Activated CD8-positive, alpha-beta memory T cell treated with anti-CD3 and anti-CD28 coated beads for 1 hour (primary cell): ENCODE measurements at places on chromosomes 5 and 9.

DNA sequence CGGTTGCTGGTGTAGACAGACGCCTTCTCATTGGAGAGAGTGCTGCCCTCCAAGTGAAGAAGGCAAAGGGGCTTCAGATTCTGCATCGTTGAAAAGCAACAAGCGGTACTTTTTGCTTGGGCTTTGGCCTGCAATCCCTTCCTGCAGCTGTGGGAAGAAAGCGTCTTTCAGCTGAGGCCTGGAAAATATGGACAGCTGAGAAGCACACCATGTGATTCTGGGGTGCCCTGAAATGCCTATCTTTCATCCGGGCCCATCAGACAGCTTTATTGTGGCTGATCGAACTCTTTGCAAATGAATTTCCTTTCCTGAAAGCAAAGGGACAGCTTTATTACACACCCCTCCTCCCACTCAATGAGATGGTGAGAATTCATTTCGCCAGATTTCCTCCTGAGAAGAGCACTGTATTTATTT, 74.0 kb downstream of the NSG2 start:
- DNase-seq: no peak

- no peak for DNase-seq
Observed at GRCh38 chr9:35367451-35367850, 122.5 kb upstream of the RUSC2 start.

DNA sequence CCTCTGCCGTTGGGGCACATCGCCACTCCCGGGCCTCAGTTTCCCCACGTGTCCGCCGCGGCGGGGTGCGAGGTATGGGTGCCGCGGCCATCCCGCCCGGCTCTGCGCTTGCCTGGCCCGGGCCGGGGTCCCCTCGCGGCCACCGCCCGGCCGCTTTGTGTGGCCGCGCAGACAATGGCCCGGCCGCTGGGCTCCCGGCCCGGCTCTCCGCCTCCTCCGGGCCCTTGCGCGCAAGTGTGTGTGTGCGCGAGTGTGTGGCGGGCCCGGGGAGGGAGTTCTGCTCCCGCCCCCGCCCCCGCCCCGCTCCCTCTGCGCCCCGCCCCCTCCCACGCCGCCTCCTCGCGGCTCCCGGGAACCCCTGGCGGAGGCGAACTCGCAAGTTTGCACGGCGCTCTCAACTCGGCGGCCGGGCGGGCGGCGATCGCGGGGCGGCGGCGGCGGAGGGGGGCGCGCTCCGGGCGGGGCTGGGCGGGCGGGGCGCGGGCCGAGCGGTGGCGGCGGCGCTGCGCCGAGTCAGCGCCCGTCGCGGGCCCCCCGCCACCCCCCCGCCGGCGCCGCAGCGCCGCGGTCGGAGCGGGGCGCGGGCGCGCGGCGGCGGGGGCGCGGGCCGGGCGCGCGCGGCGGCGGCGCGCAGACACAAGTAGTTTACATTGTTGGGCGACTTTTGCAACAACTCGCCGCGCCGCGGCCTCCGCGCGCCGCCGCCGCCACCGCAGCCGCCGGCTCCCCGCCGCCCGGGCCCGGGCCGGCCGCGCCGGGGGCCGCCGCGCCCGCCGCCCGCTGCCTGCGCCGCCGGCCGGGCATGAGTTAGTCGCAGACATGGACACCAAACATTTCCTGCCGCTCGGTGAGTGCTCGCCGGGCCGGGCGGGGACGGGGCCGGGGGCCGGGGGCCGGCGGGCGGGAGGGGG, at the start of gene RXRA:
Gene RXRA (plus strand): TSS at position 643 of the 911 bp plus-strand sequence. CDS start 177 bp downstream, at position 820.
- DNase-seq: peak; percentile 40

- no peak for DNase-seq
Observed at GRCh38 chr9:7802666-7803065, 3.1 kb upstream of the DMAC1 start.

DNA sequence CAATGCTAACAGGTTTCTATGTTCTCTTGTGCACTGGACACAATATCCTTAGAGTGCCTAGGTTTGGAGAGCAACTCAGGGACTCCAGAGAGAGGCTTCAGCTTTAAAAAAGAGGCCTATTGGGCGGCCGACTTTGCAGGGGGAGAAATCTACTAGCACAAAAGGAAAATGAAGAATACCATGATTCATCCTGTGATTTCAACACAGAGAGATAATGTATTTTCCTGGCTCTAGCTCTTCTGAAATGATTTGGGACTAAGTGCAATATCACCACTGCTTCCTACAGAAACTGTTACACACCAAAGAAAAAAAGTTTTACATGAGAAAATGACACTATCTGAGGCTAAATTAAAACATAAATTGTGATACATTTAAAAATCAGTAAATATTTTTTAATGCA, 146.1 kb upstream of the TSLP start:
- no peak for DNase-seq

- DNase-seq: no peak
Observed at GRCh38 chr5:72499730-72500129, 7.5 kb downstream of the ZNF366 start.

- no peak for DNase-seq
Observed at GRCh38 chr9:27963836-27964235, 390.6 kb upstream of the C9orf72 start.

DNA sequence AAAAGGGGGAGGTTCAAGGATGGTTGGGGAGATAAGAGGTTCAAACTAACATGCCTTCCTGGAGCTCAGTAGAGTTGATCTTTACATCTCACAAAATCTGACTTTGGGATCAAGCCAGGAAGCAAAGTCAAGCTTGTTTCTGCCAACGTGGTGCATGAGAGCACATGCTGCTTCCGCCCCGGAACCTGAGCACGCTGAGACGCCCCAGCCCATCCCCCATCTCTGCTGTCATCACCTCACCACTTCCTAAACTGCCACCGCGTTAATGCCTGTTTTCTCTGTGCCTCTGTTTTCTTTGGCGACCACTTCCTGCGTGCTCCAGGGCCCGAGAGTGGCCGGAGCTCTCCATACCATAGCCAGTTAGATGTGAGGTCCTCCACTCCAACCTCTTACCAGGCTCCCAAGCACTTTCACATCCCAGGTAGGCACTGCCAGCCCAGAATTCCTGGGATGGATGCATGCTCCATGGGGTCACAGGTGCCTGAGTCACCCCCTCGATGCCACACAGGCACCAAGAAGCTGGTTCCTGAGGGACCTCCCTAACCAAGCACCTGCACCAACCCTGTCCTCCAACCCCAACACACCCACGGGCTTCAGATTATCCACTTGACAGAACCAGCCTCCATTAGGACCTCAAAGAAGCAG, 31.2 kb upstream of the AFAP1L1 start:
- peak; percentile 58 for DNase-seq

DNA sequence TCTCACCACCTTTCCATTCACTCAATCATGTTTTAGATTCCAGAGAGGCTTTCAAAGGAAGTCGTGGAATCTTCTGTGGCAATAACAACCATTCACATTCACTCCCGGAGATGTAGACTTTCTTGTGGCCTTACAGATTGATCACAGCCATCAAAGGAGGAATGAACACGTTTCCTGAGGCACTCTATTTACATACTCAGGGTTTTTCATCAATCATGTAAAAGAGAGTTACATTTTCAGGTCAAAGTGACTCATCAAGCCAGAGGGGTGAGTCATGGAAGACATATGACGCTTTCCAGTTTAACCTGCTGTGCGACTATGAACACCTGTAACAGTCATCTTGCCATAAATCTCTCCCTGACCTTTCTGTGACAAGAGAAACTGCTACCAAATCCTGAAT, 39.3 kb upstream of the RAD23B start:
- peak; percentile 5 for DNase-seq

DNA sequence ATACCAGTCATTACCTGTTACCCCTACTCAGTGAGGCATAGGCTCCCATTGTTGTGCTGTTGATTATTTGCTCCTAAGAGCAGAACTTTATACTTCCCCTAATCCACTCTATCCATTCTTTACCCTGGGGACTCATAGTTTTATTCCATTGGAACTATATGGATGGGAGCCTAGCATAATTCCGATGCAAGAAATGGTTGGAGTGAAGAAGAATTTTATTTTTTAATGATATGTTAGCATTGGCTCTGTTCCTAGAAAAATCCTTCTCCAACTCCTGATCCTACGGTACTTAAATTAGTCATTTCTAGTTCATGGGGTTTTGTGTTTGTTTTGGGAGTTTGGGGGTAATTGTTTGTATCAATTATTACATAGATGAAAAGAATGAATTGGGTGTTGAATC, 191.5 kb downstream of the GOLPH3 start:
- no peak for DNase-seq

DNA sequence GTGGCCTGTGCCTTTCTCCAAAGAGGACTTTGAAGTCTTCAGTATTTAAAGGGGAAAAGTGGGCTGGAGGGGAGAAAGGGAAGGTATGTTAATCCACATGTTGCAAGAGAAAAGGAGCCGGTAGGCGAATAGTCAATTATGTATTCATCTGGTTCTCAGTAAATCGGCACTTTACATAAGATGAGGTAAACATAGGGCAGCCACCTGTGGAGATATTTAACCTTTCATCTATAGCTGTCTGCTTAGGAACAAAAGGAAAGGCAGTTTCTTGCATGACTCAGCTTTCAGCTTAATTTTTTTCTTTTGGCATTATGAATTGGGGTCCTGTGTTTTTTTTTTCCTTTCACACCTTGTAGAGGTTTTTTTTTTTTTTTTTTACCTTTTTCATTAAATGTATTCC, 42.2 kb downstream of the FGD3 start:
- no peak for DNase-seq

DNA sequence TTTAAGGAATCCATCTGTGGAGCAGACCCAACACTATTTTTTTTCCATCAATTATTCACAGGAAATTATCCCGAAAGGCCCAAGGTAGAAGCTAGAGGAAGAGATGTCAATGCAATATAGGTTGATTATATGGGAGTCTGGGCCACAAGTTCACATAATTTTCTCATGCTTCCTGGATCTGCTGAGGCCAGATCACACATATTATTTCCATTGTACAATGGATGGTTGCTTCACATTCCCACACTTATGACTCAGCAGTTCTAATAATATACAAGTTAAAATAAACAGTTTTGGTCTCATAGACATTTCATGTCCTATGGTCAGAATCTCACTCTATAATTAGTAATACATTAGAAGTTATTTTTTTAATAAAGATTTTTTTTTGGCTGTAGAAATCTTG, 66.0 kb upstream of the PTPRD start:
- DNase-seq: no peak

DNA sequence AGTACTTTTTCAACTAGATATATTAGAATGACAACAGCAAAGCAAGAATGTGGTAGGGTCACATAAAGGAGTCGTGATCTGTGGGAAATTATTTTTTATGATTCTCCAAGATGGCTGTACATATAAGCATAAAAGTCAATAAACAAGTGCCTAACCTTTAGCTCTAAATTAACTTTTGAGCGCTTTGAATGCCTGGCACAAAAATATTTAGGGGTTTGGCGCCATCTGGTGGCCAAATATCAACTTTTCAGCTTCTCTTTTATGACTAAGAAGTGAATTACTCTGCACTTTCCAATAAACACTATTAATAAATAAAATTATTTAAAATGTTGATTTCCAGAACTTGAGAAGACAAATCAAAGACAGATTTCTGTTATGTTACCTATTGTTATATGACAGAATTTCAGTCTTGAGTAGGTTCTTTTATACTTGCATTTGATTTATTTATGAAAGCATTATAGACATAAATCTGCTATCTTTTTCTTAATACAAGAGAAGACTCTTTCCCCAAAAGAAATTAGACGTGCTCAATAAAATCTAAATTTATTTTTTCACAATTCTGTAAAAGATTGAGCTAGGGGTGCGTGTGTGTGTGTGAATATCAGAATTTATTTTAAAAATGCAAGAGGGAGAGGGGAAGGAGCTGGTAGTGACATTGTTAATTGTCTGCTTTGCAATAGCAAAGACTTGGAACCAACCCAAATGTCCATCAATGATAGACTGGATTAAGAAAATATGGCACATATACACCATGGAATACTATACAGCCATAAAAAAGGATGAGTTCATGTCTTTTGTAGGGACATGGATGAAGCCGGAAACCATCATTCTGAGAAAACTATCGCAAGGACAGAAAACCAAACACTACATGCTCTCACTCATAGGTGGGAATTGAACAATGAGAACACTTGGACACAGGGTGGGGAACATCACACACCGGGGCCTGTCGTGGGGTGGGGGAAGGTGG, 36.7 kb upstream of the ARRDC3 start:
- peak; percentile 44 for DNase-seq

- DNase-seq: no peak
Observed at GRCh38 chr5:116814626-116815385, 240.2 kb upstream of the SEMA6A start.

GRCh38 chr5:73464016-73464745, 15.6 kb upstream of the FOXD1 start:
- DNase-seq: no peak

- DNase-seq: no peak
Observed at GRCh38 chr5:149355688-149356087, 2.2 kb upstream of the PCYOX1L start.

GRCh38 chr5:181170237-181170825, 22.9 kb downstream of the OR2V2 start:
- no peak for DNase-seq

GRCh38 chr5:37771203-37771611, 68.6 kb downstream of the GDNF start:
- no peak for DNase-seq

DNA sequence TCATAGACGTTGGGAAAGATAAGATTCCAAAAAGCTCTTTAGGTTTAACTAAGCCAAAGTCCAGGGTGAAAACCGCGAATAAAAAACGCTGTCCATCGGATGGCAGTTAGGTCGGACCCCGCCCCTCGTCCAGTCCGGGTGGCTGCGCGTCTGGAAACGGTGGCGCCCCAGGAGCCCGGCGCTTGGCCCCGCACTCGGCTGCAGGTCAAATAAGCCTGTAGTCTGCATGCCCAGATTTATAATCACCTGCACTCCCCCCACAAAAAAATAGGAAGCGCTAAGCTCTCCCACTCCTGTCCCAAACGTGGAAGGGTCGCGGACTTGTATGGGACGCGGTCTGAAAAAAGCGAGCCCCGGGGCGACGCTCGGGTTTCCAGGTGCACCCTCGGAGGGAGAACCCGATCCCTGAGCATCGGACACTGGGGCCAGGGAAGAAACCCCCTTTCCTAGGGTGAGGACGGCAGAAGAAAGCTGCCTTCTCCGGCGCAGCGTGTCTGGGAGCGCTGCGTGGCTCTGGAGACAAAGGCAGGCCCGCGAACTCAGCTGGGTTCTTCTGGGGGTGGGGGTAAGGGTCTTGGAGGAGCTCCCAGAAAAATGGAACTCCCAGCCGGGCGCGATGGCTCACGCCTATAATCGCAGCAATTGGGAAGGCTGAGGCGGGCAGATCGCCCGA, 923 bp upstream of the ZBTB5 start:
- DNase-seq: no peak

DNA sequence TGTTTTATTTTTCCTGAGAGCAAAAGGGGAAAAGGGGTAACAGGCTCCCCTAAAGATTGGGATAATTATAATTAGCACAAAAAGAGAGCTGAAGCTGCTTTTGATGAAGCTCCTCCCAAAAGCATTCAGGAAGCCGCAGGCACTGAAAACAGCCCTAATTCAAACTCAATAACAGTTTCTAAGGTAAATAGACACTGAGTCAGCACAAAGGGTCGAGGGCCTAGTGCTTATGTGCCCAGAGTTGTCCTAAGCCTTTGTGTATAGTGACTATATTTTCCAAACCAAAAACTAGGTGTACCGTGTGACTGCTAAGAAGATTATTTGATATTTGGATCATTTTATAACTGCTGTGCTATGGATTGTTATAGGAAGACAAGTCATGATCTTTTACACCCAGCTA, 67.7 kb downstream of the HMHB1 start:
- no peak for DNase-seq
